MCF 10A (cell line): ENCODE measurements at places on chromosomes 16 and 17.

DNA sequence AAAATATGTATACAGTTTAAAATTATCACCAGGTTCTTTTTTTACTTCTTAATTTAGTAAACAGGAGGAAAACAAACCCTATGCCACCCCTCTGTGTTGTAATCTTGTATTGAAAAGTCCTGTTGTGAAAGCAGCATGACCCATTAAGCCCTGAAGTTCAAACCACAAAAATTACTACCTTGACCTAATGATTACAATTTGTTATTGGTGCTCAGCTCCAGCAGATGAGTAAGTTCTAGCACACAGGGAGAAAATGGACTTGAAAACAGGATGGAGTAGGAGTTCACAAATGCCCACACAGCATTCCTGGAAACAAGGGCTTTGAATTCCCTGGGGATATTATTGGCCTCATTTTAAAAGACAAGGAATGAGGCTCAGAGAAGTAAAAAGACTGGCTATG, 505.8 kb upstream of the ERCC4 start:
- DNase-seq, result peak; percentile 50

- no peak for DNase-seq
Observed at GRCh38 chr16:65751622-65752521, 614.6 kb upstream of the CDH5 start.

DNA sequence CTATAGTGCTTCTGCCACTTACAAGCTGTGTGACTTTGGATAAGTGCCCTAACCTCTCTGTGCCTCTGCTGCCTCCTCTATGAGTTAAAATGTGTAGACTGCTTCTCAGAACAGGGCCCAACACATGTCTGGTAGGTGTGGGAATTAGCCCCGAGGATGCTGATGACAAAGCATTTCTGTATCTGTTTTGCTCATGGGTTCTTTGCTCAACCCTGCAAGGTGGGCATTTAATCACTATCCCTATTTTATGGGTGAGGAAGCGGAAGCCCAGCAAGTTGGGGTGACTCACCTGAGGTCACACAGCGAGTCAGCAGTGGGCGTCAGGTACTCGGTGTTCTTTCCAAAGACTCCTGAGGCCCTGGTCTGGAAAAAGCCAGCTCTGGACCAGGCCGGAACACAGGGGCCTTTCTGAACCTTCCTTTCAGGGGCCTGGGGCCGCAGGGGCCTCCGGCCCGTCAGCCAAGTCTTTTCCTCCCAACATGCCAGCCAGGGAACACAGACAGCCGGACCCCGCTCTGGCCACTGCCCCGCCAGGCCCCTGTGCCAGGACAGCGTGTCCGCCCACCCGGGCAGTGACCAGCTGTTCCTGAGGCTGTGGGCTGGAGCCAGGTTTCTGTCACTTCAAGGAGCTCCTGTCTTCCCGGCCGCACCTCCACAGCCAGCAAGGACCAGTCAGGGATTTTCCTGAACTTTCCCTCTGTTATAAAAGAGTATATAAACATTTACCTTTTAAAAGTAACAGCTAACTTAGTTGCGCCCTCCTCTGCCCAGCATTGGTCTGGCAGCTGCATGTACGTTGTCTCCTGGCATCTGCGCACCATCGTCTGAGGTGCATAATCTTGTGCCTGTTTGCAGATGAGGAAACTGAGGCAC, 62.5 kb downstream of the SREBF1 start:
- peak; percentile 86 for DNase-seq

DNA sequence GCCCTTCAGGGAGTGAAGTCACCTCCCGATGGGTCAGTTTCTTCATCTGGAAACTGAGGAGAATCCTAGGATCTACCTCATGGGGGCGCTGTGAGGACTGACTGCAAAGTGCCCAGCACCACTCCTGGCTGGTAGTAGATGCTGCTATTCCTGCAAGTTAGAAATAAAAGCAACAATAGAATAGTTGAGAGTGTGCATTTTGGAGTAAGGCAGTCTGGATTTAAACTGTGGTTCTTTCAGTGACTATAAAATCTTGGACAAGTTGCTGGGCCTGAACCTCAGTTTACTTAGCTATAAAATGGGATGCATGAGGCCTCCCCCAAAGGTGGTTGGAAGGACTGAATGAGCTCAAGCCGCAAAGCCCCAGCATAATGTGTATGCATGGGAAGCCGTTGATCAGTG, 70.6 kb downstream of the CYB5B start:
- peak; percentile 45 for DNase-seq

GRCh38 chr17:68892658-68893057, 62.5 kb downstream of the ABCA8 start:
- no peak for DNase-seq

GRCh38 chr16:50980666-50981065, 170.4 kb downstream of the SALL1 start:
- DNase-seq, result no peak

- no peak for DNase-seq
Observed at GRCh38 chr16:89983536-89983935, 35.0 kb downstream of the DEF8 start.

- DNase-seq, result peak; percentile 65
Observed at GRCh38 chr16:35598696-35599332, 2139.4 kb downstream of the TP53TG3F start.

GRCh38 chr16:86344586-86344871, 165.8 kb upstream of the FOXF1 start:
- no peak for DNase-seq

GRCh38 chr16:14300705-14301168, 229.6 kb downstream of the MRTFB start:
- DNase-seq, result peak; percentile 85

- no peak for DNase-seq
Observed at GRCh38 chr16:86990451-86990850, 326.7 kb downstream of the C16orf95 start.

DNA sequence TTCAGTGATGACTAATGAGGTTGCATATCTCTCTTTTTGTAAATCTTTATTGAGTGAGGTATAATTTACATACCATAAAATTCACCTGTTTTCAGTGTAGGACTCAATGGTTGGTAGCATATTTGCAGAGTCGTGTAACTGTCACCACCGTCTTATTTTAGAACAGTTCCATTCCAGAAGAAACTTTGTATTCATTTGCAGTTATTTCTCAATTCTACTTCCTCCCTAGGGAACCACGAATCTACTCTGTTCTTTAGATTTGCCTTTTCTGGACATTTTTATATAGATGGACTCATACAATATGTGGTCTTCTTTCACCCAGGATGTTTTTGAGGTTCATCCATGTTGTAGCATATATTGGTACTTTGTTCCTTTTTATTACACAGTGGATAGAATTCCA, 3.7 kb downstream of the FTO start:
- DNase-seq, result no peak

DNA sequence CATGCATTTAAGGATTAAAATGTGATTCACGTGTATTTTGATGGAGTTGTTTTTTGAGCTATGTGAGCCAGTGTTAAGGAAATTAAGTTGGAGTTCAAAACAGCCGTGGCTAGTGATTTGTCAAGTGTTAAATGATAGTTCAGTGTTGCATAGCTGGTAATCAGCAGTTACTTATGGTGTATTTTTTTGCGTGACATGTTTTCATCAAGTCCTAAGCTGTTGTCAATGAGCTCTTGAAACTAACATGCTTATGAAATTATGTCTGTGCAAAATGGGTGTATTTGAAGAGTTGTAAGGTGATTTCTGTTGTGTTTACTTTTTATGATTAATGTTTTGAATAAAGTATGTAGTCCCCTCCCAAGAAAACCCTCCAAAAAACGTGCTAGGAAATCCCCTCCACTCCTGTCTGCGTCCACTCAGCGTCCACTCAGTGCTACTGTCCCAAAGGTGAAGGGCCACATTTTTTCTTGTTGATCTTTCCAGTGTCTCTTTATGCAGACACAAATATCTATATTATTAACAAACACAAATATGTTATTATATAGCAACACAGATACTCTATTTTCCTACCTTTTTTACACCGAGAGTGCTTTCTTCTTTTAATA, 30.0 kb downstream of the USP10 start:
- DNase-seq, result no peak

DNA sequence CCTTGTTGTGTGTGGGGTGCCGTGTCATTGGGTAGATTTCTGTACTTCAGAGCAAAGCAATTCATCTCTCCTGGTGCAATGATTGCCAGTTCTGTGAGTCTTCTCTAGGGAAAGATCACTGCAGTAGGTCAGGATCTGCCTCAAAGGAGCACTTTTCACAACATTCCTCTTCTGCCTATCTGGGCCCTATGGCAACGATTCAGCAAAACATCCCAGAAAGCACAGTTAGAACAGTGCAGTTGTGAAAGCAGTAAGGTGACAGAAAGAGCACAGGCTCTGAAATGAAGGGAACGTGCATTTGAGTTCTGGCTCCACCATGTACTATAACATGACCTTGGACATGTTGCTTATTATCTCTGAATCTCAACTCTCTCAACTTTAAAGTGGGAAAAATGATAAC, 178.5 kb upstream of the N4BP1 start:
- no peak for DNase-seq

GRCh38 chr16:73840728-73841127, 455.9 kb upstream of the PSMD7 start:
- no peak for DNase-seq

DNA sequence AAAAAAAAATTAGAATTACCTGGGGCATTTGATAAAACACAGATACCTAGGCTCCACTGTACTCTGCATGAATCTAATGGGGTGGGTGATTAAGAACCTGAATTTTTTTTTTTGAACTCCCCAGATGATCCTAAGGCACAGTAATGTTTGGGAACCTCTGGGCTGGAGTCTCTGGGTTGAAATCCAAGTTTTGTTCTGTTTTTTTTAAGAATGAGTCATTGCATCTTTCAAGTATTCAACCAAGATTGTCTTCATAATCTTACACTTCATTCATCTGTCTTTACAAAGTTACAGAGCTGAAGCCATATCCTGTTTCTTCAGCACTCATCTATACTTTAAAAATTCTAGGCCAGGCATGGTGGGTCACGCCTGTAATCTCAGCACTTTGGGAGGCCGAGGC, 52.6 kb downstream of the PIGL start:
- peak; percentile 28 for DNase-seq

DNA sequence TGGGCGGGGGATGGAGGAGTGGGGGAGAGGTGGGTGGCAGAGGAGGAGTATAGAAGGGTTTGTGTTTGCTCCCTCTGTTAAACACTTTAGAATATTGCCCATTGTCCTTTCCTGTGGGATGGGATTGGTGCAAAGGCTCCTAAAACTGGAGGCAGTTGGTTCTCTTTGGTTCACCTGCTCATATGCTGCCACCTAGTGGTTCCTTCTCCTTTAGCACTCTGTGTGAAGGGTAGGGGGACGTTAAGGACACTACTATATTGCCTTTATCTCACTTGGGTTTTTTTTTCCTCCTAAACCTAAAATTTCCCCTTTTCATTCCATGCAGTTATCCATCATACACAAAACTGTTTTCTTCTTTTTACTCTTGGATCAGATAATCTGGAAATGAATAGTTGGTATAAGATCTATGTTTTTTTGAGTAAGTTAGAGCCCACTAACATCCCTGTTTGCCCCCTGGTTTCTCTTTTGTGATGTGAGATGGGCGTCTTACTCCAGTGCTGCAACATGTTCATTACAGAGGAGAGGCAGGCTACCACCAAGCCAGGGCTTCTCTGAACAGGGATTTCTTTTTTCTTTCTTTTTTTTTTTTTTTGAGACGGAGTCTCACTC, 23.8 kb downstream of the SNX11 start:
- peak; percentile 85 for DNase-seq

GRCh38 chr16:1045993-1046911, 26.3 kb upstream of the SSTR5 start:
- DNase-seq, result no peak

DNA sequence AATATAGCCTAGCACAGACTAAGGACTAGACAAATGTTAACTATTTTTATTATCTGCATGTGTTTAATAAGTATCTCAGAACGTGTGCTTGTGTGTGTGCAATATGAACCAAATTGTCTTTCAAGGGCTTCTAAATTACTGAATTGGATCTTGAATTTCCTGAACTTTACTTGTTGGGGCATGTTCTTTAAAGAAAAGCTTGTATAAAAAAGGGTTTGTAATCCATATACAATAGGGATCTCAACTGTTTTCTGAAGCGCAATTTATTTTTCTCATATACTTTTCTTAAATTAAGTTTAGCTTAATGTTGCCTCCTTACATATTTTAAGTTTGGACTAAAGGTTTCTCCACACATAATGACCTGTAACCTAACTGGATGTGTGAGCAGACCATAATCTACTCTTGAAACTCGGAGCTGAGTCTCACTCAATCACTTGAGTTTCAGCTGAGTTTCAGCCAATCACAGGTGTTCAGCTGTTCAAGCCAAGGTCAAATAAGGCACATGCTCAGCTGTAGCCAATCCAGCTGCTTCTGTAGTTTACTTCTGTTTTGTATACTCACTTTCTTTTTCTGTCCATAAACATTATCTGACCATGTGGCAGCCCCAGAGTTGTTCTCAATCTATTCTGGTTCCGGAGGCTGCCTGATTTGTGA, 72.3 kb downstream of the CDK5R1 start:
- no peak for DNase-seq

DNA sequence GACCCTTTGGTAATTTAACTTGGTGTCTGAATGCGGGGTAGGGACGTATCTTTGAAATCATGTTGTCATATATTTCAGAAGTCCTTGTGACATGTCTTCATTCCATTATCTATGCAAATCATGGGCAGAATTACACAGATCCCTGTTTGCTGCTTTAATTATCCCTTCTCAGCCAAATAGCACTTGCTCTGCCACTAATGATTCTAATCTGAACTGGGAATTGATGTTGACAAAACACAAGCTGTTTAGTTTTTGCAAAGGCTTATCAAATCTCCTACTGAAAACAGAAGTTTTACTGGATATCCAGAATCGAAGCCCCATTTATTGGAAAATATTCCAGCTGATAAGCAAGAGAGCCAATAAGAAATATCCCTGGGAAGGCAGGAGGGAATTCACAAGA, 205.9 kb upstream of the COX10 start:
- DNase-seq, result no peak

- DNase-seq, result no peak
Observed at GRCh38 chr16:28163699-28164098, 48.1 kb downstream of the XPO6 start.

- DNase-seq, result no peak
Observed at GRCh38 chr16:51449441-51449840, 298.4 kb upstream of the SALL1 start.

DNA sequence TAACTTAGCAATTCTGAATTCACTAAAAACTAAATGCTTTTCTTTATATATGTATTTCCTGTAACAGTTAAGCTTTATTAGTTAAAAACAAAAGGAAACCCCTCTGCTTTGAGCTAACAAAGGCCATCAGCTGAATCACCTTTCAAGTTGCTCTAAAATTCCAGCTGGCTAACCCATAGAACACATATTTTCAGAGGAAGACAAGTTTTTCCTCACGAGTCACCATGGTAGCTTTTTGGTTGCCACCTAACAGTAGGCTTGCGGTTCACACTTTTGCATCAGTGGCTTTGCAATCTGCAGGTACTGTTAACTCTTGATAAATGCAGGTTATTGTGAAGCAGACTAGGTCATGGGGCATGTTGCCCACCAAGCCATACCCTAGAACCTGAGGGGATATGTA, 57.6 kb upstream of the IRX5 start:
- DNase-seq, result no peak

DNA sequence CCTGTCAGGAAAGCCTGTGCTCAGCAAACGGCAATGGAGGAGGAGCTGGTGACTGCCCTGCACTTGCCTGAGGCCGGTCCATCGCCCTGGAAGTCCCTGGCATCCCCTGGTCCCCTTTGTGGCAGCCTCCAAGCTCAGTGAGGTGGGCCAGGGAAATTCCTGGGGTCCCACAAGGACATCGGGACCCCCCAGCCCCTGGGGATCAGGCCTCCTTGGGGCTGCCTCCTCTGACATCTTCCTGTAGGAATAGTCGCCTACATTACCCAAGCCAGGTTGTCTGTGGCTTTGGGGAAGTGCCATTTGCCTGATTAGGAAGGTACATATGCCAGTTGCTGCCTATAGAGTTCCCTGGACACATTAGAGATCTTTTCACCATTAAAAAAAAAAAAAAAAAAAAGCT, 7.1 kb upstream of the KRT9 start:
- no peak for DNase-seq
